ENCODE measurements at places on chromosomes 5 and 9.

- DNase-seq = no peak
Measured at GRCh38 chr9:36399980-36400331, at the start of gene RNF38. Gene RNF38, minus strand, starts transcription at chr9:36400269. Its CDS starts 161 bp downstream, at chr9:36400108.

GRCh38 chr9:83972286-83972685, 7.7 kb downstream of the HNRNPK start:
- DNase-seq = no peak

DNA sequence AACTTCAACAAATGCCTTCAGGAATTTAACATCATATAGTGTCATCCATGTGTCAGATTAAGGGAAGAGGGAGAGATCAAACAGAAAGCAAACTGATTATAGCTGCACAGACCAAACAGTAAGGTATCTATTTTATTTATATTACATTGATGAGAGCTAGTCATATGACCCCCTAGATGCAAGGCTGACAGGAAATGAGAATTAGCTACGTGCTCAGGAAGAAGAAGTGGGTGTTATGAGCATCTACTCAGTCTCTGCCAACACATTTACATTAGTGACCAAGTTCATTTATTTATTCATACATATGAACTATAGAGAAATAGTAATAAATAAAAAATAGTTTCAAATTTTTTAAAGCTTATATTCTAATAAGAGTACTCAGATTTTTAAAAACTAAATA, 787.3 kb downstream of the KCTD16 start:
- no peak for DNase-seq

DNA sequence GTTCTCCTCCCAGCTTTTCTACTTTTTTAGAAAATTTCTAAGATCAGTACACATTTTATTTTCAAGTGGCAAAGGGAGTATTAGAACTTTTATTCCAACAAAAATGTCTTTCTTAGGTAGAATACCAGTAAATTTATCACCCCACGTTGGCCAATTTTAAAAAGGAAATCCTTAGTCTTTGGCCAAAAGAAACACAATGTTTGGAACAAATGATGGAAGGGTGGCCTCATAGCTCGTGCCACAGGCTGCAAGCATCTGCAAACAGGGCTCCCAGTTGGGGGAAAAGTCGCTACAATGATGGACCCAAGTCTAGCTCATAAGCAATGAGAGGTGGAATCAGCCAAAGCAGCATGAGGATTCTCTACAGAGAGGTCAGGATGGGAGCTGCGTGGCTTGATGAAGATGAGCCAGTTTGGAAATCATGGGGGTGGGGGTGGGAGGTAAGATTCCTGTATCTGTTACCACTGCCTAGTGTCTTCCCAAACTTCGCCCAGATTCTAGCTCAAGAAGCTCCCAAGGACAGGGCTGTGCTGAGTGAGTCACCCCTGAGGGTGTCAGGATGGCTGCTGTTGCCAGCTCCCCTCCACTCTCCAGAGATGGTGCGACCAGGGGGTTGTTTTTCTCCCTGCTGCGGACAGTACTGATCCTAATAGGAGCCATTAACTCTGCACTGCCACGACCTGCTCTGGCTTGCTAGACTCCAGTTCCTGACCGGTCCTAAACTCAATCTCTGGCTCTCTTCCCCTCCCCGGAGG, 75.6 kb downstream of the DCP2 start:
- DNase-seq = no peak
